ENCODE measurements at places on chromosomes 5 and 9. TPM values are rescaled to one million over a fixed set of nuclear protein-coding genes. Genes with fewer than 3 reads are reported as not detected.

The PRRX2 gene
- not detected for total RNA-seq

The JAKMIP2 gene
- total RNA-seq: 3.3 TPM

The SPATA6L gene
- total RNA-seq: 0.34 TPM

The ZNF883 gene
- total RNA-seq: 0.31 TPM

The PCDHGA1 gene
- total RNA-seq: under 0.01 TPM

The ADAMTS12 gene
- total RNA-seq: 2.5 TPM

The TAF7 gene
- total RNA-seq: 46.6 TPM

The SPATA31D4 gene
- total RNA-seq: not detected

The WDR5 gene
- 29.8 TPM for total RNA-seq

The IL13 gene
- 0.36 TPM for total RNA-seq

The EGR1 gene
- total RNA-seq: 0.77 TPM
